ENCODE measurements at places on chromosomes 3 and 15.

- no peak for DNase-seq
Measured at GRCh38 chr15:51223771-51224229, 114.6 kb downstream of the CYP19A1 start.

DNA sequence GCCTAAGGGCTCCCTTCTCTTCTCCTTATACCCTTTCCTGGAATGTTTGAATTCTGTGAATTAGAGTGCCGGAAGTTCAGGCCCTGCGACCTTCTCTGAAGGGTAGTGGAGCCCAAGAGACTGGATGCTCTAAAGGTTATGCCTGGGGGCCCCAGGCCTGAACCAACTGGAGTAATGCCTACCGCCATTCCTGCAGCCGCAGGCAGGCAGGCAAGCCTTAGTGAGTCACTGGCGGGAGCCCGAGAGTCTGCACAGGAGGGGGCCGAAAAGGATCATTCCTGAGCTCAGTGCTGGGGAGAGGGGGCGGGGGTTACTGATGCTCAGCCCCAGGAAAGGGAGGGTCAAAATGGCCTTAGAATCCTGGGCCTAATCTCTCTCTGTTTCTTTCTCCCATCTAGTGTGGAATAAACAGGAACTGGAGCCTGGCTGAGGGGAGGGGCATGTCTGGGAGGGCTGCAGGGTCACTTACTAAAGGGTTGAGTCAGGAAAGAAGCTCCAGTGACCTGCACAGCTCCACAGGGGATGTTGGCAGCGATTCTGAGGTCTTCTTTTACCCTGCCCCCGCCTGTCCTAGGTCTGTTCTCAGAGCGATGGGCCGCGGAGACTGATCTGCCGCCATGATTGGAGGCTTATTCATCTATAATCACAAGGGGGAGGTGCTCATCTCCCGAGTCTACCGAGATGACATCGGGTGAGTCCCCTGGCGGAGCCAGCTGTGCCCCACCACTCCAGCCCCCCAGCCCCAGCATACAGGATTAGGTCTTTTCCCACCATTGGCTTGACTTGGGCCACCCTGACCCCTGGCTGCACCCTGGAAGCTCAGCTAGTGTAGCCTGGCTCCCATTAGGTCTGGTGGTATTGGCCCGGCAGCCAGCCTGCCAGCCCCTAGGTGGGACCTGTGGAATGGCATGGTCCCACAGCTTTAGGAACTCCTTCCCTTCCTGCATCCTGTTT, 2.0 kb downstream of the AP2M1 start:
- DNase-seq, result peak; percentile 40

DNA sequence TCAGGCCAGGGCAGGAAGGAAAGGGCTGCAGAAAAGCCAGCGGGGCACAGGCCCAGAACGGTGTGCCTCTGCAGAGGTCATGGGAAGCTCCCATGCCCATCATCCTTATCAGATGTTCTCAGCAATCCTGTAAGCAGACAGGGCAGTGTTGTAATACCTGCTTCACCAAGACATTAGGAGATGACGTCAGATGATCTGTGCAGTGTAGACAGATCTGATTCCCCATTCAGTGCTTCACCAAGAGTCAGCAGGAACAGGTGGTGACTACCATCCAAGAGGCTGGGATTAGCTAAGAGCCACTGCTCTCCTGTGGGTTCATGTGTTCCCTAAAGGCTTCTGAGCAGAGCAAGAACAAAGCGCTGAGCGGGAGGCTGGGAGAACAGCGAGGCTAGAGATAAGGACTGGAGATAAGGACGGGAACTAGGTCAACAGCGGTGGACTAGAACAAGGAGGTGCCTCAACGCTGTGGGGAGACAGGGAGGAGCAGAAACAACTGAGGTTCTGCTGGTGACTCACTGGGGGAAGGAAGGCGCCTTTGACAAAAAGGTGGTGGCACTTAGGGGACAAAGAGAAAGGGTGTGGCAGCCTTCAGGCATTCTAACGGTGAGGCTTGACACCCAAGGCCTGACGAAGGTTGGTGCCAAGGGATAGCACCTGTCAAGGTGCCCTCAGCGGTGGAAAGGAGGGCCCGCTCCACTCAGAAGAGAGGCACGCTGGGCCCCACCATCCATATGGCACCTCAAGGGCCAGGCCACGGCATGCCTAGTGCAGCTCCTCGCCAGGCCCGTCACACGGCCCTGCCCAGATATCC, 28.4 kb downstream of the CCDC12 start:
- DNase-seq, result no peak

DNA sequence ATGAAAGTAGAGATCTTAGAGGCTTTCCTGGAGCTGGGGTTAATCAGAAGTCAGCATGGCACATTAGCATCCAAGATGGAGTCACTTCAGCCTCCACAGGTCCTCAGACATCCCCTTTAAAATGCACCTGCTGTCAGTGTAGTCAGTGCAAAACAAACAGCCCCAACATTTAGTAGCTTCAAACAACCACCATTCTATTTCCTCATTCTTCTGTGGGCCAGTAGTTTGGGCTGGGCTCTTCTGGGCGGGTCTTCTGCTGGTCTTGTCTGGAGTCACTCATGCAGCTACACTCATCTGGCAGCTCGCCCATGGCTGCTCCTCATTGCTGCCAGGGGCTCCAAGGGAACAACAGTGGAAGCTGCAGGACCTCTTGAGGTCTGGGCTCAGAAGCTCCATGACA, 99.9 kb downstream of the TLE3 start:
- DNase-seq, result no peak
